ENCODE measurements at places on chromosomes 5 and 9. TPM values are rescaled to one million over a fixed set of nuclear protein-coding genes. Genes with fewer than 3 reads are reported as not detected.

- no peaks in the 10 kb centered on the region for H3K27me3 ChIP-seq
- H3K27ac ChIP-seq = peak overlapping the region; percentile 42
These were observed 1.0 kb upstream of the TPM2 start for GRCh38 chr9:35690614-35691333.

DNA sequence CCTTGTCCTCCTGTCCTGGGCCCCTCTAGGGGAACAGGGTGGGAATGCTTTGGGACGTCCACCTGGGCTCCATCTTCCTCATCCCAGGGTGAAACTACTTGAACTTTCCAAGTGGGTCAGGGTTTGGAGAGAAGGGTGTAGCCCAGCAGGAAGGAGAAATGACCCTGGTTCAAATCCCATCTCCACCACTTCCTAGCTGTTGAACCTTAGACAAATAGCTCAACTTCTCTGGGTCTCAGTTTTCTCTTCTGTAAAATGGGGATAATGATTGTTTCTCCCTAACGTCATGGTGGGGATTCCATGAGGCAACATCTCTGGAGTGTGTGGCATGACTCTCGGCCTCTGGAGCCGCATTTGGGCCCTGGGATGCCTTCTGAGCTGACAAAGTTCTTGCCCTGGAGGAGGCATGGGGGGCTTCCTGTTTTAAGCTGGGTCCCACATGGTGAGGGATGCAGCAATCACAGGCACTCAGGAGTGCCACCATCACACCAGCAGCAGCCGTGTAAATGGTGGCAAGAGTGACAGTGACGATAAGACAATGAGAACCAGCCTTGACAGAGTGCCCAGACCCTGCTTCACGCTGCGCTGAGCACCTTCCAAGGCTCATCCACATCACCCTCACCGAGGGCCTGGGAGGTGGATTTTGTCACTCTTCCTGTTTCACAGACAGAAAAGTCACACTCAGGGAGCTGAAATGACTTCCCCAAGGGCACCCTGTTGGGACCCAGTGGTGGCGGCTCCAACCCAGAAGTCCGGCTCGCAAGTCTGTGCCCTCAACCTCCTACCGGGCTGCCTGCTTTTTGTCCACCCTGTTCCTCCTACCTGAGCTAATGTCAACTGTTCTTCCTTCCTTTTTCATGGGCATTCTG, 69.5 kb upstream of the IER5L start:
- DNase-seq = no peak
- H3K27me3 ChIP-seq = no peaks in the 10 kb centered on the region
- H3K27ac ChIP-seq = no peak overlapping the region
- H3K4me1 ChIP-seq = peaks cover 6% of the 10 kb centered on the region
- H3K4me3 ChIP-seq = no peak overlapping the region

DNA sequence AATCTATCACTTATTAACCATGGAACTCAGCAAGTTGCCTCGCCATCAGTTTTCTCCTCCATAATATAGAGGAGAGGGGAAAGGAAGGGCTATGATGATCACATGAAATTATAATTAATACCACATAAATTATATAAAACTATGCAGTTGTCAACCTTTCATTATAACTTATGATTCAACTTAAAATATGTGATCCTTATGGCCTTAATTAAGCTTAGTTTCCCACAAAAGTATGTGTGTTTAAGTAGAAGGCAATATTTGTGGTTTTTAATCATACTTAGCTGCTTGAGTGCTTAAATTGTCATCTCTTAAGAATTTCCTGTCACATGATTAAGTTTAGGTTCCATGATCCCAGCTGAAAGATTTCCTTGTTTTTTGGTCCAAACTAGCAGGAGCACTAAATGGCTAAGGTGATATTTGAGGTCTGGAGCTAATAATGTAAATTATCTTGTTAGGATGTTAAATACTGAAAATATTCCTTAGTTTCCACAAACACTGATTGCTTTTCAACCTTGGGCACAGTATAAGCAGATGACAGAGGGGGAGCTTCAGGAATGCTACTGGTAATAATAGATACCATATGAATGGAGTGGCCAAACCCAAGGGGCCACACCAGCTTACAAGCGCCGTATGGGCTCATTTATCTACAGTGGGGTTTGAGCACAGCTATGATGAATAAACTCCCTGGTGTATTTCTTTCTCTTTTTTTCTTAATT, 26.4 kb upstream of the F2R start:
- no peak for DNase-seq
- H3K36me3 ChIP-seq = peaks cover 26% of the 10 kb centered on the region
- no peaks in the 10 kb centered on the region for H3K27me3 ChIP-seq
- no peak overlapping the region for H3K4me3 ChIP-seq
- H3K27ac ChIP-seq = no peak overlapping the region

DNA sequence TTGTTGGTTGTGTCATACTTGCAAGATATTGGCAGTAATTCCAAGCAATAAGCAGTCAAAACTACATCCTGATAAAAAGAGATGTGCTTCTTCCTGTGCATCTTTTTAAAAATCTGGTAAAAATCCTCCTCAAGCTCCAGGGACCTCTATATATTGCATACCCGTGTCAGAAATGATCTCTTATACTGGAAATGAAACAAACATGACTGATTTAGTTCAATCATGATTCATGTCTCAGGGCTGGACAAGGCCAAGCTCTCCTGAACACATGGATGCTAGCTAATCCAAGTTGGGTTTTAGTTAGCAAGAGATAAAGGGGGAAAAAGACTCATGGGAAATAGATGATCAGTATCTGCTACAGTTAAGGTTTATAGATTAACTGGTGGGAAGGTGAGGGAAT, 69.3 kb downstream of the CCDC192 start:
- no peaks in the 10 kb centered on the region for H3K36me3 ChIP-seq
- no peak overlapping the region for H3K4me3 ChIP-seq
- H3K4me1 ChIP-seq = no peaks in the 10 kb centered on the region

- H3K27me3 ChIP-seq = no peaks in the 10 kb centered on the region
- H3K36me3 ChIP-seq = peaks cover 17% of the 10 kb centered on the region
- H3K4me1 ChIP-seq = peaks cover 14% of the 10 kb centered on the region
These were observed 722 bp downstream of the TBC1D9B start for GRCh38 chr5:179906795-179907555.

- no peak for DNase-seq
- no peak overlapping the region for H3K27ac ChIP-seq
- no peaks in the 10 kb centered on the region for H3K36me3 ChIP-seq
- no peak overlapping the region for H3K4me3 ChIP-seq
- no peaks in the 10 kb centered on the region for H3K4me1 ChIP-seq
- H3K27me3 ChIP-seq = peaks cover 4% of the 10 kb centered on the region
These were observed 6.8 kb upstream of the C9orf152 start for GRCh38 chr9:110214586-110215355.

DNA sequence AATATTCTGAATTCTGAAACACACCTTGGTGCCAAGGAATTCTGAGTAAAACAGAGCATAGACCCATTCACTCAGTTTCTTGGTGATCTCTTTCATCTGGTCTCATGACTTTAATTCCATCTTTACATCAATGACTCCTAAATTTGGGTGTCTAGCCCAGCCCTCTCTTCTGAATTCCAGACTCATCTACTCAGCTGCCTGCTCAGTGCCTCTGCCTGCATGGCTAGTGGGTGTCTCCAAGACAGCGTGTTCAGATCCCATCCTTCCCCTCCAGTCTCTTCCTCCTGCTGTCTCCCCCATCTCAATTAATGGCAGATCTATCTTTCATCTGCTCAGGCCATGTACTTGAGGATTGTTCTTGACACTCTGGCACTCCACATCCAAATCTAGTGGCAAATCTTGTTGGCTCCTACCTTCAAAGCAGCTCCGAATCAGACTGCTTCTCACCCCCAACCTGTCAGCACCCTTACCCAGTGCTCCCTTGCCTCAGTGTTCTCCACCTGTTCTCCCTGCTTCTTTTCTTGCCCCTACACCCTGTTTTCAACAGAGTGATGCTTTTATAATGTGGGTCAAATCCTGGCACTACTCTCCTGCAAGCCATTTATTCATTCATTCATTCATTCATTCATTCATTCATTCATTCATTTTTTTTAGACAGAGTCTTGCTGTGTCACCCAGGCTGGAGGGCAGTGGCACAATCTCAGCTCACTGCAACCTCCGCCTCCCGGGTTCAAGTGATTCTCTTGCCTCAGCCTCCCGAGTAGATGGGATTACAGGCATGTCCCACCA, 5.3 kb downstream of the CAVIN4 start:
- no peaks in the 10 kb centered on the region for H3K36me3 ChIP-seq
- no peak for DNase-seq
- H3K27me3 ChIP-seq = no peaks in the 10 kb centered on the region
- no peak overlapping the region for H3K27ac ChIP-seq
- H3K4me3 ChIP-seq = no peak overlapping the region

DNA sequence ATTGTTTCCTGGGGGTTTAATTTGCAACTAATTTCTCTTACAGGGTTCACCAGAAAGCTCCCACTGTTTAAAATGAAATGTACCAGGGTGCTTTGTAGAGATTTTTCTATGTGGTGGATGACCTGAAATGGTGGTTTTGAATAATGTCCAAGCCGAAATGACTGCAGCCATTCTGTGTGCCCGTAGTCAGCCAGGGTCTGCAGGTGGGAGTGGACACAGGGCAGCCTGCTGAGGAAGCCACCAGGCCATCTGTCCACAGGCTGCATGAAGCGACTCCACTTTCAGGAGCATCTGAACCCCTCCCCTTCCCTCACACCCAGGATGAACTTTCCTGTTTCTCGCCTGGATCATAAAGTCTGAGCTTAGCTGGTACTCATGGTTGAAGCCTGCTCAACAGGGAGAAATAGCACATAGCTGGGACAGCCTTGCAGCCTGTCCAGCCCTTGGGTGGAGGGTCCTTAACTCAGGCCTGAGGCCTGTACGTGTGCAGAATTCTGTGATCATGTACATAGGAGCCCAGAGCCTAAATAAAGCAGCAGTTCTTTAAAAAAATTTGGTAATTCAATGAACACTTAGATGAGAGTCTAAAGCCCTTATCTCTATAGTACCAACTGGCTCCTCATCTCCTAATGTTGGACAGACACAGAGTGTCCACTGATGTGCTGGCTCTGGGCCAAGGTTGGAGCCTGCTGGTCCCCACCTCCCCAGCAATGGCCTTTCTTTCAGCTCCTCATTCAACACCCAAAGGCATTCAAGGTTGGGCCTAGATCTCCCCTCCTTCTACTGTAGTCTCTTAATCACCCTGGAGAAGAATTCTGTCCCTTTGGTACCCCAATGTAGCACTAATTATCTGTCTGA, 72.8 kb downstream of the SHB start:
- H3K4me3 ChIP-seq = no peak overlapping the region
- H3K27ac ChIP-seq = no peak overlapping the region
- no peaks in the 10 kb centered on the region for H3K27me3 ChIP-seq
- H3K4me1 ChIP-seq = peaks cover 35% of the 10 kb centered on the region

- peaks cover 5% of the 10 kb centered on the region for H3K27me3 ChIP-seq
- H3K4me1 ChIP-seq = no peaks in the 10 kb centered on the region
- H3K27ac ChIP-seq = no peak overlapping the region
These were observed 162.3 kb downstream of the ICE1 start for GRCh38 chr5:5584751-5585150.

DNA sequence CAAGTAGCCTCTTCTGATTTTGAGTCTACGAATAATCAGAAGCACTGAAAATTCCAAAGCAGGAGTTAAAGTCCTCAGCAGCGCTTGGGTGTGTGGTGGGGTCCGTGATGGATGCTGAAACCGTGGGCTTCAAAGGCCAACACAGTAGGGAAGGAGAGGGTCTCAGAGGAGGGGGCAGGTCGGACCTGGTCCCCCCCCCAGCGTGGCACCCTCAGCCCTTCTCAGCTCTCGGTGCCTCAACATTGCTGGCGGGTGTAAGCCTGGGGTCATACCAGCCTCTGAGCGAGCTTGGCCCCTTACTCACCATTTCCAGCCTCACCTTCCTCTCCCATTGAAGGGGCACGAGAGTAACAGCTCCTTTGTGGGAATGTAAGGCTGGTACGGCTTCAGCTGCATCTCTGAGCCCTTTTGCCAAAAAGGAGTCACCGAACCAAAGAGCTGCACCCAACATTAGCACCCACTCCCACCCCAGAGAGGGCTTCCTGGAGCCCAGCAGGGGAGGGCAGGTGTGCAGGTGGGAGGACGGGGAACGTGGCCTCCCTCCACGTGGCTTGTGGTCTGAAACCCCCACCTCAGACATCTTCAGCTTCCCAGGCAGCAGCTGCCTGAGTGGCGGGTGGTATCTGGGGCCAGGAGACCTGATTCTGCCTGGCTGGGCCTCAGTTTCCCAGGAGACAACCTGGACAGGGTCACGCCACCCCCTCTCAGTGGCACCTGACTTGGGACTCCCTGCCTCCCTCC, 6.7 kb upstream of the LCN1 start:
- peaks cover 12% of the 10 kb centered on the region for H3K27me3 ChIP-seq
- DNase-seq = no peak
- H3K4me3 ChIP-seq = no peak overlapping the region
- no peaks in the 10 kb centered on the region for H3K36me3 ChIP-seq
- H3K27ac ChIP-seq = no peak overlapping the region

DNA sequence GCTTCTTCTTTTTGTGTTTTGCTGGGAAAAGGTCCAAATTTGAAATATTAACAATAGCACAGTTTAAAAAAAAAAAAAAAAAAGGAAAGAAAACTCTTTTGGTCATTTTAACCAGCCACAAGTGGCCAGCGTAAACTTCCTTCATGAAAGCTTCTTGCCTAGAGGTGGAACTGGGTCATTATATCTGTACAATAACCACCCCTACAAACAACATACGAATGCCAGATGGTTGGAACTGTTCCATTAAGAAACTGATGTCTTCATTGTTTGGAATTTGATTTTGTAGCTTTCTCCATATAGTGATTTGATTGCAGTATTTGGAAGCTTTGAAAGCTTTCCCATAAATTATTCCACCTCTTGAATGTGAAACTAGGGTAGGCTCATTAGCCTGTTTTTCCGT, 18.3 kb upstream of the LPAR1 start:
- no peak for DNase-seq
- no peaks in the 10 kb centered on the region for H3K4me1 ChIP-seq
- no peak overlapping the region for H3K27ac ChIP-seq
- H3K4me3 ChIP-seq = no peak overlapping the region

DNA sequence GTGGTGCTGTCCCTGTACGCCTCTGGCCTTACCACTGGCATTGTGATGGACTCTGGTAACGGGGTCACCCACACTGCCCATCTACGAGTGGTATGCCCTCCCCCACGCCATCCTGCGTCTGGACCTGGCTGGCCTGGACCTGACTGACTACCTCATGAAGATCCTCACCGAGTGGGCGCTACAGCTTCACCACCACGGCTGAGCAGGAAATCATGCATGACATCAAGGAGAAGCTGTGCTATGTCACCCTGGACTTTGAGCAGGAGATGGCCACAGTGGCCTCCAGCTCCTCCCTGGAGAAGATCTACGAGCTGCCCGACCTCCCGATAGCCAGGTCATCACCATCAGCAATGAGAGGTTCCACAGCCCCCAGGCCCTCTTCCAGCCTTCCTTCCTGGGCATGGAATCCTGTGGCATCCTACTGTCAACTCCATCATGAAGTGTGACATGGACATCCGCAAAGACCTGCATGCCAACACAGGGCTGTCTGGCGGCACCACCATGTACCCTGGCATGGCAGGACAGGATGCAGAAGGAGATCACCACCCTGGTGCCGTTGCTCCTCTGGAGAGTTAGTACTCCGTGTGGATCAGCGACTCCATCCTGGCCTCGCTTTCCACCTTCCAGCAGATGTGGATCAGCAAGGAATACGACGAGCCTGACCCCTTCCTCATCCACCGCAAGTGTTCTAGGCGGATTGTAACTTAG, 434.2 kb upstream of the RGMB start:
- no peak for DNase-seq
- H3K27ac ChIP-seq = no peak overlapping the region
- no peaks in the 10 kb centered on the region for H3K4me1 ChIP-seq
- no peaks in the 10 kb centered on the region for H3K27me3 ChIP-seq
- H3K36me3 ChIP-seq = no peaks in the 10 kb centered on the region

Gene FAM221B
- total RNA-seq = not detected

Gene COL15A1
- total RNA-seq = 0.07 TPM

Gene HEMGN
- 1.4 TPM for total RNA-seq

Gene SLC25A2
- total RNA-seq = 0.25 TPM

Gene PKD2L2
- total RNA-seq = not detected

Gene GLRA1
- total RNA-seq = not detected

Gene STKLD1
- total RNA-seq = 0.52 TPM

Gene PCDHGA6
- total RNA-seq = not detected

Gene RPP25L
- total RNA-seq = 37.9 TPM

Gene NTRK2
- 0.07 TPM for total RNA-seq

Measured in activated CD8-positive, alpha-beta T cell treated with anti-CD3 and anti-CD28 coated beads for 36 hours (primary cell).